ENCODE measurements at places on chromosomes 1 and 21.

GRCh38 chr1:17591814-17592430, 52.4 kb downstream of the ARHGEF10L start:
- DNase-seq: no peak

DNA sequence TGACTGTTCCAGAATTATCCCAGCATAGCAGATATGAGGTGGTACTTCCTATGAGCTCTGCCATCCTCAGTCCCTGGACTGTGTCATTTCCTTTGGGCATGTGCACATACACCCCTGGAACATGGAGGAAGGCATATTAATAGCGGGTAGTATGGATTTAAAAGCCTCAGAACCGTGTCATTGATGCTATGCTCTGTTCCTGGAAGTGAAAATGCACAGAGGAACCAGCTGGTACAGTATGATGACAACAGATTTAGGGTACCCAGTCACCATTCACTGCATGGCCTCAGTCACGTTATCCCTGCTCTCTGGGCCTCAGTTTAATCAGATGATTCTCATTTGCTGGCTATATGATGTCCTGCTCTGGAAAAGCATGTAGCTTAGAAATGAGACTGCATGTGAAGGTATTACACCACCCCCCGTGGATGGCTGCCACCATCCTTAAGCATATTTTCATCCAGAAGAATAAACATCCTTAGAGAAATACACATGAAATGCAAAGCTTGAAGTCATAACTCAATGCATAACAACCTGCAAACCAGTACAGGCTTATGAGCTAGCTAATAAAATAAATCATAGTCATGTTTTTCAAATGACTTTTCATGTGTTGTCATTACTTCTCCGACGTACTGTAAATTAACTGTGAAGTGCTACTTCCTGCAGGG, 37.8 kb downstream of the SETD4 start:
- no peak for DNase-seq

DNA sequence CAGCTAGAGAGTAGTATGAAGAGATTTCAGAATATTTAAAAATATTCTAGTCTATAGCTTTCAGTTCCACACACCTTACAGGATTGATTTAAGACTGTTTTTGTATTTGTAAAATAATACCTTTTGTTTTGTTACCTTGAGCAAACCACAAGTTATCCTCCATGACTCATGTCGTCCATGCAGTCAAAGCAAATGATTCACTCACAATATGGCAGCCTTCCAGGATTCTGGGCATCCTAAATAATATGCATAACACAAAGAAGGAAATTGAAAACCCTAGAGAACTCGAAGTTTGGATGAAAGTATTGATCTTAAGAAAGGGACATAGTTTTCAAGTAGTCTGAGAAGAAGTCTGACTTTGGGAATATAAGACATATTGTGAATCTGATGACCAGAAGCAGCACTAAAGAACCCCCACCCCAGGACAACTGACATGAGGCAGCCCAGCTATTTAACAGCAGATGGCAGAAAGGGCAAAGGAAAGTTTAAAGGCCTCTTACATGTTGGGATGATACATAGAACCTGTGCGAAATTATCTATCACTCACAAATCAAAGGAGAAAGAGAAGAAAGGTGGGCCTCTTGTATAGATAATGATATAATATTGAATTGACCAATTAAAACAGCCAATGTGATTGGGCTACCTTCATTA, 857.9 kb downstream of the BRINP3 start:
- no peak for DNase-seq

- DNase-seq: peak; percentile 4
Observed at GRCh38 chr21:18499761-18500376, 96.3 kb upstream of the TMPRSS15 start.

DNA sequence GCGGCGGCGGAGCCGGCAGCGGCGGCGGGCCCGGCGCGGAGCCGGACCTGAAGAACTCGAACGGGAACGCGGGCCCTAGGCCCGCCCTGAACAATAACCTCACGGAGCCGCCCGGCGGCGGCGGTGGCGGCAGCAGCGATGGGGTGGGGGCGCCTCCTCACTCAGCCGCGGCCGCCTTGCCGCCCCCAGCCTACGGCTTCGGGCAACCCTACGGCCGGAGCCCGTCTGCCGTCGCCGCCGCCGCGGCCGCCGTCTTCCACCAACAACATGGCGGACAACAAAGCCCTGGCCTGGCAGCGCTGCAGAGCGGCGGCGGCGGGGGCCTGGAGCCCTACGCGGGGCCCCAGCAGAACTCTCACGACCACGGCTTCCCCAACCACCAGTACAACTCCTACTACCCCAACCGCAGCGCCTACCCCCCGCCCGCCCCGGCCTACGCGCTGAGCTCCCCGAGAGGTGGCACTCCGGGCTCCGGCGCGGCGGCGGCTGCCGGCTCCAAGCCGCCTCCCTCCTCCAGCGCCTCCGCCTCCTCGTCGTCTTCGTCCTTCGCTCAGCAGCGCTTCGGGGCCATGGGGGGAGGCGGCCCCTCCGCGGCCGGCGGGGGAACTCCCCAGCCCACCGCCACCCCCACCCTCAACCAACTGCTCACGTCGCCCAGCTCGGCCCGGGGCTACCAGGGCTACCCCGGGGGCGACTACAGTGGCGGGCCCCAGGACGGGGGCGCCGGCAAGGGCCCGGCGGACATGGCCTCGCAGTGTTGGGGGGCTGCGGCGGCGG, 1.0 kb downstream of the ARID1A start:
- DNase-seq: peak; percentile 79

GRCh38 chr1:98669355-98670296, 8.1 kb downstream of the SNX7 start:
- DNase-seq: no peak

GRCh38 chr21:28993293-28993629, 584 bp upstream of the LTN1 start:
- no peak for DNase-seq

- DNase-seq: no peak
Observed at GRCh38 chr21:17451364-17451891, 61.4 kb upstream of the CXADR start.

DNA sequence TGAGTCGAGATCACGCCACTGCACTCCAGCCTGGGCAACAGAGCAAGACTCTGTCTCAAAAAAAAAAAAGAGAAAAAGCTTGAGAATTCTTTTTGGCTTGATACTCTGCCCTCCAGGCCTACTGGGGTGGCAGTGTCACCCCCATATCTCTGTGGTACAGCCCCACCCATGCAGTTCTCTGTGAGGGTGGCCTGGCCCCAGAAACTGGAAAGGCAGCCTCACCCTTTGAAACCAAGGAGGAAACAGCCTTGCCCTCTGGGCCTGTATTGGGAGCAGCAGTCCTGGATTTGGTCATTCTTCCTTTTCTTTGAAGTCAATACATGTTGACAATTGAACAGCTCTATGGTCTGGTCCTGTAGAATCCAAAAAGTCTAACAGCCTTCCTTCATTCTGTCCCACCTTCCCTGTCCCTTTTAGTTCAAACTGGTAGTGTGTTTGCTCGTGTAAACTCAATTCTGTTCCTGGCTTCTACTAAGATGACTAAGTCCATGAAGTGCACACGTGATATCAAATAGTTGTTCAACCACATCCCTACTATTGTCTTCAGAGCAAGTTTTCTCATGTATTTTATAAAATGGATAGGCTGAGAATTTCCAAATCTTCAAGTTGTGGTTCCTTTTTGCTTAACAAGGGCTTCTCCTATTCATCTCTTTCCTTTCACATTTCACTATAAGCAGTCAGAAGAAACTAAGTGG, 13.2 kb downstream of the ST7L start:
- no peak for DNase-seq

- DNase-seq: no peak
Observed at GRCh38 chr1:199756066-199756465, 271.4 kb upstream of the NR5A2 start.

- DNase-seq: no peak
Observed at GRCh38 chr1:214913966-214914365, 168.6 kb upstream of the KCNK2 start.

GRCh38 chr1:38208716-38209632, 162.4 kb upstream of the POU3F1 start:
- no peak for DNase-seq

DNA sequence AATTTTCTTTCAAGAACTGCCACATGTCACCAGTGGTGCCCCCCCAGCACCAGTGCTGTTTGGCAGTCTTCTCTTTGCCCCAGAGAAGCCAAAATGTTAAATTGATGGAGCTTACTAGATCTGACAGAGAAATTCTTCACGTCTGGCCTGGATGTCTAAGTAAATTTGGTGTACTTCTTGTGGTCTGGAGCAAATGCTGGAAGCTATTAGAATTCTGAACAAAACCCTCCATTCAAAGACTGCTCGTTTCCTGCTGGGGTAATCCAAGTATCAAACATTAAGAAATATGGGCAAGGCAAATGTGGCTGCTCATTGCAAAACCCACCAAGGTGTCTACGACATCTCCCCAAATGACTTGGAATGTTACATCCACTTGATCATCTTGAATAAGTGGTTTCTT, 92.3 kb downstream of the ROR1 start:
- DNase-seq: no peak

- DNase-seq: no peak
Observed at GRCh38 chr1:154867841-154868605, 2.1 kb downstream of the KCNN3 start.

DNA sequence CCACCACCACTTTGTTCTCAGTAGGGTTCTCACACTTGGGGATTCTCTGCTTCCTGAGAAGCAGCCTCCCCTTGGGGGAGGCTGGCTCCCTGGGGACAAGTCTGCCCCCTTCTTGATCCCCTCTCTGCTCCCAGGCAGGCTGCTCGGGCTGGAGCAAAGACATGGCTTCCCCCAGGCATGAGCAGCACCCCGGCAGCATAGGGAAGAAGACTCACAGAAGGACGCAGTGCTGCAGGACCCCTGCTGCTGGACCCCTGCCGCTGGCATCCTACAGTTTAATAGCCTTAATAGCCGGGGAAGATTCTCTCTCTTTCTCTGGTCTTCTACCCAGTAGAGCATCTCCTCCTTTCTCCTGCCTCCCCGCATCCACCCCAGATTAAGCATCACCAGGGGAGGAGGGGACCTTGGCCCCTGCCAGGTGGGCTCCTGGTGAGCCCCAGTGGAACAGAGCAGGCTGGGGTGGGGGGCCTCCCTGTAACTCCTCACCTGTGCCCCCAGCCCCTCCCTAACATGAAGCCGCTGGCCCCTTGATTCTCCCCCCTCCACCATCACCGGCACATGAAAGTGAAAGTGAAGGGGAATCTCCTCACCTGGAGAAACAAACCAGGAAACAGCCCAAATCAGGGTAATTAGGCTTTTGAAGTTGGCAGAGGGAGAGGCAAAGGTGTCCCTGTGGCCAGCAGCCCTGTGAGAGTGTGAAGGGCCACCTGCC, 2.5 kb downstream of the WNT3A start:
- DNase-seq: no peak

DNA sequence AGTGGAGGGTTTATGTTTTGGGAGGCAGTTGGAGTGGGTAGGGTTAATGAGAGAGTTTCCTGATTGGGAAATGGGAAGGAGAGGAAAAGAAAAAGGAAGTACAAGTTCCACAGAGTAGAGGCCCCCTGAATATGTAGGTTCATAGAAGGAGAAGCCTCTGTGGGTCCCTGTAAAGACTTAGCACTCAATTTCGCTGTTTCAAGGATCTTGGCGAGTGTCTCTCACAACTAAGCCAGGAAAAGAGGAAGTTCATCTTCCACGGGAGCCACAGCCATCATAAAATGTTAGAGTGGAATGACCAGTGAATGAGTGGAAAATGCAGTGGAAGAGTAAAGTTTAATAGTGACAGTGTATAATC, 17.4 kb upstream of the DPYD start:
- DNase-seq: no peak

- no peak for DNase-seq
Observed at GRCh38 chr1:83053446-83053845, 945.5 kb downstream of the TTLL7 start.

GRCh38 chr1:23081376-23081775, 62.1 kb downstream of the KDM1A start:
- no peak for DNase-seq

DNA sequence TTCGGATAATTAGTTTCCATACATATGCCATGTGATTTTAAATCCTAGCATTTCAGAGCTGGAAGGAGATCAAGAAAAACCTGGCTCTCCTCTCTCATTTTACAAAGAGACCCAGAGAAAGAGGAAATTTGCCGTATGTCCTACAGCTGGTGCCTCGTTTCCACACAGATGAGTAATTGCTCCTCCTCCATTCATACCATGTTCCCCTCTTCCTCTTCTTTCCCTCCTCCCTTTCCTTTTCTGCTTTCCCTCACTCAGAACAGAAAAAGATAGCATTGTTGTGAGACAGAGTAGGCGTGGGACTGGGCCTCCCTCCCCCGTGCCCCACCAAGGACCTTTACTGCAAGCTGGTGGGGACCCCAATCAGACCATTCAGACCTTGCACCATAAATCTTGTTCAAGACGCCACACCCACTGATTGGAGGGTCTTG, 13.7 kb upstream of the SLC44A3 start:
- DNase-seq: no peak

DNA sequence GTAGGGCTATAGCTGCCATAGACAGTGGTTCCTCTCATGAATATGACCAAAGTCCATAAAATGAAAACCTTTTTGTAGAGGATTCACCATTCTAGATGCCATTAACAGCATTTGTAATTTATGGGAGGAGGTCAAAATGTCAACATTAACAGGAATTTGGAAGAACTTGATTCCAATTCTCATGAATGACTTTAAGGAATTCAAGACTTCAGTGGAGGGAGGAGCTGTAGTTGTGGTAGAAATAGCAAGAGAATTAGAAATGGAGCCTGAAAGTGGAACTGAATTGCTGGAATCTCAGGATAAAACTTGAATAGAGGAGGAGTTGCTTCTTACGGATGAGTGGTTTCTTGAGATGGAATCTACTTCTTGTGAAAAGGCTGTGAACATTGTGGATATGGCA, 65.4 kb upstream of the ESRRG start:
- DNase-seq: no peak

- DNase-seq: no peak
Observed at GRCh38 chr1:193338194-193338593, 151.8 kb upstream of the B3GALT2 start.

GRCh38 chr21:36909901-36910561, 56.4 kb downstream of the HLCS start:
- no peak for DNase-seq

DNA sequence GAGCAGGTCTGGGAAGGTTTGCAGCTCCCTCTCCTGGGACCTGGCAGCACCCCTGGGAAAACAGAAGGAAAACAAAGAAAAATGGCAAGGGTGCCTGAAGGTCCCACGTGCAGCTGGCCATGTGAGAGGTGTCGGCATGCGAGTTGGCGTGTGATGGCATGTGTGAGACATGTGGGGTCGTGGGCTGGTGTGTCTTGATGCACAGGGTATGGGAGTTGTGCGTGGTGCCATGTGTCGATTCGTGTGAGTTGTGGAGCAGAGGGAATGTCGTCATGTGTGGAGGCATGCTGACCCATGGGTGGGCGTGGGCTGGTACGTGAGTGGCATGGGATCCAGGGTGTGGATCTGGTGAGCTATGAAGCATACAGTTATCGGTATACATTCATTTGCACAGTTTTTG, 1.3 kb downstream of the HPCA start:
- DNase-seq: no peak

- DNase-seq: no peak
Observed at GRCh38 chr1:31662463-31662862, 17.8 kb upstream of the PEF1 start.
